ENCODE measurements at places on chromosomes 3 and 15.

GRCh38 chr15:69531665-69532027 is 79.0 kb downstream of the RPLP1 start:
- no peak for DNase-seq

DNA sequence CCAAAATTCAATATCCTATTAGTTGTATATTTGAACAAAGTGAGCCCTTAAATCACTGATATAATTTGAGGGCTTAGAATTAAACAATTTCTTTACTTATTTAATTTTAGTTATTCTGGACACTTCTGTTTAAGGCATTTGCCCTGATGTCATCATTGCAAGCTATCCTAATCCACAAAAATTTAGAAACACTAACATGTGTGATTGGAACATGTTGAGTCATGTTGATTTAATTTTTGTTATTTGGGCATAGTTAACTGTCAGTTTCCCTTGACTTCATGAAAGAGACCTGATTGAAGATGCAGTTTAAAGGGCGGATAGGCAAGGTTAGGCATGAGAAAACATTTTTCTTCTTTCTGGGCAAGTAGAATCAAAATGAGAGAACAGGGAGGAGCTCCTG is 682.6 kb downstream of the ROBO1 start:
- DNase-seq, result no peak

- no peak for DNase-seq
Measured at GRCh38 chr3:23994244-23994569, 49.1 kb downstream of the NR1D2 start.

GRCh38 chr15:91473894-91474545 is 374.0 kb downstream of the SV2B start:
- no peak for DNase-seq

GRCh38 chr3:53888232-53888631 is 3.4 kb downstream of the SELENOK start:
- no peak for DNase-seq

GRCh38 chr3:195054311-195054710 is 216.6 kb downstream of the XXYLT1 start:
- no peak for DNase-seq

GRCh38 chr3:94978084-94978483 is 915.2 kb downstream of the NSUN3 start:
- DNase-seq, result no peak

All from HEK293T (cell line).